ENCODE measurements at places on chromosomes 7 and 10. TPM values are rescaled to one million over a fixed set of nuclear protein-coding genes. Genes with fewer than 3 reads are reported as not detected.

Gene TMEM176B
- total RNA-seq, result 15.8 TPM

Gene MYH16
- total RNA-seq, result 0.89 TPM

Gene HOGA1
- total RNA-seq, result 3.4 TPM

Gene TRIM50
- total RNA-seq, result not detected

Gene GALNT17
- 5.0 TPM for total RNA-seq

Gene AKR1C3
- 1.2 TPM for total RNA-seq

Gene GOLGA7B
- total RNA-seq, result 2.7 TPM

Measured in kidney epithelial cell (primary cell).